ENCODE measurements at places on chromosomes 12 and 14.

DNA sequence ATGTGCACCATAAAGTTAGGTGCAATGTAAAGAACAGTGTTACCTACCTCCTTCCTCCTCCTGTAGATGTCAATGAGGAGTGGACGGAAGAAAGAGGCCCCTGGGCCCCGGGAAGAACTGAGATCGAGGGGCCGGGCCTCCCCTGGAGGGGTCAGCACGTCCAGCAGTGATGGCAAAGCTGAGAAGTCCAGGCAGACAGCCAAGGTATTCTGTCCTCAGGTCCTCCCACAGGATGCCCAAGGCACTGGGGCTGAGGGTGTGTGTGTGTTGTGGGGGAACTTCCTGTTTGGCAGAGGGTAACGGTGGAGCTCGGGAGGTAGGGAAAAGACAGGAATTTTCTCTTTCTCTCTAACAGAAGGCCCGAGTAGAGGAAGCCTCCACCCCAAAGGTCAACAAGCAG, 6.4 kb downstream of the ATN1 start:
- DNase-seq: no peak

DNA sequence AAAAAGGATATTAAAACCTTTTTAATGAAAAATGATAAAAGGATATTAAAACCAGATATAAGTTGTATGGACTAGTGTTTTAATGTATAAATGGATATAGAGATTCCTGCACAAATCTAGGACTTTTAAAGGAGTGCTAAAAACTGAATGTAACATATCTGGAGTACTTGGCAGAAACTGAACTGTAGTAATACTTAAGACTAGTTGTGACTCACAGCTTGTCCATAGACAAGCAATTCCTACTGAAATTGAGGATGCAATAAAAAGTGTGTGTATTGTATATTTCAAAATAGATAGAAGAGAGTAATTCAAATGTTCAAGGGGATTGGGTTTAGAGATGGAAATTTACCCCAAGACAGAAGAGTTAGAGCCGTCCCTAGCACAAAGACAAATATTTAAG, 59.6 kb downstream of the FBXO33 start:
- DNase-seq: no peak

GRCh38 chr12:90368081-90368480, 586.9 kb downstream of the CCER1 start:
- no peak for DNase-seq

DNA sequence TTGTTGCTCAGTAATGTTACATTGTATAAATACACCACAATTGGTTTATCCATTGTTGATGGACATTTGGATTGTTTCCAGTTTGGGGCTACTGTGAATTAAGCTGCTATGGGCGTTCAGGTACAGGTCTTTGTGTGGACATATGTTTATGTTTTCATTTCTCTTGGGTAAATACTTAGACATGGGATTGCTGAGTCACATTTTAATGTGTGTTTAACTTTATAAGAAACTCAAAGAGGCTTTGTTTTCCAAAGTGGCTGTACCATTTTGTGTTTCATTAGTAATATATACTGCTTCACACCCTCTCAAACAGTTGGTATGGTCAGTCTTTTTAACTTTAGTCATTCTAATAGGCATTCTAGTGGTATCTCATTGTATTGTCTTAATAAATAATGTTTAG, 225.0 kb downstream of the SPTSSA start:
- no peak for DNase-seq

DNA sequence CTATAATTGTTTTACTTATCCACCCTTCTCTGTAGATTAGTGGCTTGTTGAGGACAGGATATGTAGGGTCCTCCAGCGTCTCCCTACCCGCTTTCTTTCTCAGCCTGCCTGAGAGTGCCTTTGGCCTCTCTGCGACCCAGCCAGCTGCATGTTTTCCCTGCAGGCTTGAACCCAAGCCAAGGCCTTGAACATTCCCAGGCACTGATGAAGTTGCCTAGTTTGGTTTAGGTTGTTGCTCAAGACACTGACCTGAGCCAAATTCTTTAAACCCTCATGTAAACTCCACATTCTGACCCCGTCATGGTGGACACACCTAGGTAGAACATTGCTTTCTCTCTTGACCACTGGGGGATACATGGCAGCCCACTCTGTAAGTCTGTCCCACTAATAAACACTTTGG, 33.4 kb upstream of the TXNRD1 start:
- no peak for DNase-seq

DNA sequence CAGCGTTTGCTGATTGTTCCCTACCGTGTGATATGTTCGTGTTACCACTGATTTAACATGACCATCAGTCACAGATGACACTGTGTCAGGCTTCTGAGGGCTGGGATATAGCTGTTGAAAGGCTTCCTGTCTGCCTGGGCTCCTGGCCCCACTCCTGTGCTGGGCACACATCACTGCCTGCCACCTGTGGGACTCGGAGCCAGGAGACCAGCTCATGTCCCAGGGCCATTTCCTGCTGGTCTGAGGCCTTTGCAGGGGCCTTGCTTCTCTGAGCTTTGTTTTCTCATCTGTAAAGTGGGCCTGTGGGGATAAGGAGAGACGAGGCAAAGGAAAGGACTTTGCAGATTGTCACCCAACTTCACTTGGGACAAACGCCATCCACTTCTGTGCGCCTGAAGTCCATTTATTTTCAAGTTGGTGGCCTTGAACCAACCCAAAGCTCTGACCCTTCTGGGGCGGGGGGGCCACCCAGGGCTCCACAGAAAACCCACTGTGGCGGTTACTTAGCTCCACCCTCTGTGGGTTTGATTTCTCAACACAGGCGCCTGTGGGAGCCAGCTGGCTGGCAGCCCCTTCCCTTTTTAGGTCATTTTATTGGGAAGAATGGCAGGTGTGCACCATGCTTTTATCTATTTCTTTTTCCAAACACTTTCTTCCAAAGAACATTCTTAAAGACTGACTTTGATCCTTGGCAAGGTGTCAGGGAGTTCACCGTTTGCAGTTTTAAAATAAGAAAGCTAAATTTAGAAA, 54.1 kb downstream of the BEGAIN start:
- DNase-seq: no peak

- no peak for DNase-seq
Observed at GRCh38 chr14:50937800-50938199, 6.5 kb downstream of the PYGL start.

- no peak for DNase-seq
Observed at GRCh38 chr12:126999352-126999751, 1267.6 kb upstream of the TMEM132C start.
